ENCODE measurements at places on chromosomes 7 and 10.

GRCh38 chr10:50260791-50261281, 9.5 kb upstream of the ASAH2 start:
- DNase-seq, result peak; percentile 13

DNA sequence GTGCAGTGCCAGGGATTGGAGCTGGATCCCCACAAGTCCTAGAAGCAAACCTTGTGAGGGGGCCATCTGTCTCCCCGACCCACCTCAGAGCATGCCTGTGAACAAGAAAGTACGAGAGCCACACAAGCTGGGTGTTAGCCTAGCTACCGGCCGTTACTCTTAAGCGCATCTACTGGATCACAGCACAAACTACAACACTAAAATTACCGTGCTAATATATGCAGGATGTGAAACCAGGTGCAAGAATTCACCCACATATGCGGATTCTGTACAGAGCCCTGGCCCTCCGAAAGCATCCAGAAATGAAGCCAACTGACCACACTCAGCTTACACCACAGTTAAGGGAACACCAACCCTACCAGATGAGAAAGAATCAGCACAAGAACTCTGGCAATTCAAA, 16.0 kb upstream of the PRSS1 start:
- no peak for DNase-seq

DNA sequence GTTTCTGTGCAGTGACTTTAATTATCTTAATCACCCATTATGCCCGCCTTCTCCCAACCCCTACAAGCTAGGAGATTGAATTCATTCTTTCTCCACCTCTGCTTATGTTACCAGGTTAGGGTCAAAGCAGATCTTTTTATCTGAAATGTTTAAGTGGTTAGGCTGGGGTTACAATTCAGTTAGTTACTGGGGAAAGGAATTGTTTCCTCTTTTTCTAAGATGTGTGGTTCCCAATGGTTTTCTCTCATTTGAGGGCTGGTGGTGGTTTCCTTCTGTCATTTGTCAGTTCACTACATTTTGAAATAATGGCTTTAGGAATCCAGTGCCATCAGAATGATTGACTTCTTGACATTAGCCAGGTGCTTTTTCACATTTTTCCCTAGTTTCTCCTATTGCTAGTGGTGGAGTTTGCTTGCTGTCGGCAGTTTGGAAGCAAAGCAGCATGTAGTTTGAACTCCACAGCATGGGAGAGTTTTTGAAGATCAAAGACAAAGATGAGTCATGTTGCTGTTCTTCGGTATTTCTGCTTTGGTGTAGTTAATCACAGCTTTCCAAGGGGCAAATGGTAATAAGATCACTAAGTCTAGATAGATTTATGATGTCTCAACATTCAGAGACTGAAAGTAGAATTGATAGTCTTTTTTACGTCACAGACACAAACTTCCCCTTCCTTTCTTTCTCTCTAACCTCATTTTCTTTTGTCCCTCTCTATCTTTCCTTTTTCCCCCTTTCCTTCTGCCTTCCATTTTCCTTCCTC, 168.2 kb downstream of the SND1 start:
- no peak for DNase-seq

DNA sequence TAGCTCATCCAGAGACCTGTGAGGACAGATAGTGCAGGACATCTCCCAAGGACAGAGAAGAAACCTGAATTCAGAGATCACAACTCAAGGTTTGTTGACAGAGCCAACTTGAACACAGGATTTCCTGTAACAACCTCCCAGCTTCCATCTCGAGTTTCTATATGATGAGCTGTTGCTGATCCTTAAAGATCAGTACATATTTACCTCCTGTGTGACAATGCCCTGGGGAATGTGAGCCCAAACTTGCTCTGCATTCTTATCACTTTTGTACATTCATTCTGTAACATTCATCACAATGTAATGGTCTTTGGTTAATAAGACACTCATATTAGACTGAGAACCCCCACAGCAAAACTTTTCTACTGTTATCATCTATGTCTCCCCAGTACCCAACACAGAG, 468.6 kb downstream of the XPNPEP1 start:
- DNase-seq, result no peak

DNA sequence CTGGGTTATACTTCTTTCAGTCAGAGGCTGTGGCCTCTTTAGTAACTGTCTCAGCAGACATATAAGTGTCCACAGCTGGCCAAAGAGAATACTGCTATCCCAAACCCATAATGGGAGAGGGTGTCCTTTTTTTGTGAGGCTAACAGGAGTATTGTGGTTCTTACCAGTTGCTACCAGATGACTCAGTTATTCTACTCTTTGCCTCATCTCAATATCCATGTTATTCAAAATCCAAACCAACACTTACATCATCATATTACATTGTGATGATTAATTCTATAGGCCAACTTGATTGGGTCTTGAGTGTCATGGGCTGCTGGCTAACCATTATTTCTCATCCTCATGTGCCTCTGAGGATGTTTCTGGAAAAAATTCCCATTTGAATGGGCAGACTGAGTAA, 120.9 kb downstream of the TMEM168 start:
- no peak for DNase-seq

- DNase-seq, result no peak
Measured at GRCh38 chr10:111175787-111176186, 99.0 kb downstream of the ADRA2A start.

GRCh38 chr10:103941801-103942200, 23.8 kb upstream of the STN1 start:
- DNase-seq, result no peak

DNA sequence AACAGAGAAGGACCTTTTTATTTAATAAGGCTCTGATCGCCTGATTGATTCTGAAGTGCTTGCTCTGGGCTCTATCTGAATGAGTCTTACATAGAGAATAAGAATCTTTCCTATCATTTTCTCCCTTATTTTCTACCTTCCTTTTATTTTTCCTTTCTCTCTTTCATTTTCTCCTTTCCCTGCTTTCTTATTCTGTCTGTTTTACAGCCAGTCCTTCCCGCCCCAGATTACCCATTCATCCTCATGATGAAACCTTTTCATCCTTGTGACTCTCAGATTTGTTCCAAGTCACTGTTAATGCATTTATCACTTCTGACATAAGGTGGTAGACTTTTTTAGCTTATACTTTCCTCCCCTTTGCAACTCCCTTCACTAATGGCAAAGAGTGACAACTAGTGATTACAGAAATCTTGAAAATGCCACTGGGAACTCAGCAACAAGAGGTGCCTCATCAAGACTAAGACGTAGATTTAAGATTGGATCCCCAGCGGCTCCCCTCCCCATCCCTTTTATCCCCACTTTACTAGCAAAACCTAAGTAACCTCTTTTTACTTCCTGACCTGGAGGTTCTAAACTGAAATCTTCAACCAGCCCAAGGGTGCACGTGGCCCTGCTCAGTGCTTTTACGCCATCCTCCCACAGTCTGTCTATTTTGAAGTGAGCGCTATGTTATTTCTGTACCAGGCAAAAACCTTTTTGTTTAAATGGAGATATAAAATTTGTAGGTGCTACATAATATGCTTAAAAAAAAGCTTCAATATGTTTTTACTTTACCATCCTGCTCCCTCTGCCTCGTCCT, 179.8 kb downstream of the DYNC1I1 start:
- DNase-seq, result no peak

DNA sequence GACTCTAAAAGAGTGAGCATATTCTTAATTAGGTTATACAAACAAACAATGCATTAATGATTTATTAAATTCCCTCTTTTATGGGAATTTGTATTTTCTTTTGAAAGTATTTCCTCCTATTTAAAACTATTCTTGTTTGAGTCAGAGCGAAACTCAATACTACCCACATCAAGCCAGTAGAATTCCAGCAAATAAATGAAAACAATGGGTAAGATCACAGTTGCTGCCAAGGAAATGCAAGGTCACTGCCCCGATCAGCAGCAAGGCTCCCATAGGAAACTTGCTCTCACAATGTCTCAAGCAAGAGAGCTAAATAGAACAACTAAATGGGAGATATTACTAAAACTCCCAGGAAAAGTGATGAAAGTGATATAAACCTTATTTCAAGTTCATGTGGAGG, 206.3 kb downstream of the THSD7A start:
- DNase-seq, result no peak

- no peak for DNase-seq
Measured at GRCh38 chr7:6250364-6250833, 22.0 kb downstream of the CYTH3 start.

Measured in CD4-positive, alpha-beta T cell treated with Interleukin-1 beta for 1 hour (primary cell).